ENCODE measurements at places on chromosomes 7 and 10.

GRCh38 chr10:64535131-64535867 is 1014.1 kb downstream of the REEP3 start:
- no peak for DNase-seq

- peak; percentile 43 for DNase-seq
These were observed 3.8 kb upstream of the ADAMTS14 start for GRCh38 chr10:70668454-70668970.

DNA sequence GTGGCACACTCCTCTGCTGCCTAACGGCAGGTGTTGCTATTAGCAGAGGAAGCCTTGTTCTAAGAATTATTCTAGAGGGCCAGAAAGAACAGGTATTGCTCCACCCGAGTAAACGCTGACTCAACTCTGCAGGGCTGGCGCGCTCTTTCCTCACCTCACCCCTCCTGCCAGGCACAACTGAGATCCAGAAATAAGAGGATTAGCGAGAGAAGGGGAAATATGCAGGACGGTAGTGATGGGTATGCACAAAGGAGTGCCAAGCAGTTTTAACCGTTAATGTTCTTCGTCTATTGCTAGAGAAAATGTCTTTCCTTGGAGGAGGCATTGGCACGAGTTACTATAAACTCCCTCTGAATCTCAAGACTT is 369 bp upstream of the SCIN start:
- DNase-seq, result no peak

GRCh38 chr10:11204351-11204942 is 186.8 kb downstream of the CELF2 start:
- DNase-seq, result peak; percentile 27

DNA sequence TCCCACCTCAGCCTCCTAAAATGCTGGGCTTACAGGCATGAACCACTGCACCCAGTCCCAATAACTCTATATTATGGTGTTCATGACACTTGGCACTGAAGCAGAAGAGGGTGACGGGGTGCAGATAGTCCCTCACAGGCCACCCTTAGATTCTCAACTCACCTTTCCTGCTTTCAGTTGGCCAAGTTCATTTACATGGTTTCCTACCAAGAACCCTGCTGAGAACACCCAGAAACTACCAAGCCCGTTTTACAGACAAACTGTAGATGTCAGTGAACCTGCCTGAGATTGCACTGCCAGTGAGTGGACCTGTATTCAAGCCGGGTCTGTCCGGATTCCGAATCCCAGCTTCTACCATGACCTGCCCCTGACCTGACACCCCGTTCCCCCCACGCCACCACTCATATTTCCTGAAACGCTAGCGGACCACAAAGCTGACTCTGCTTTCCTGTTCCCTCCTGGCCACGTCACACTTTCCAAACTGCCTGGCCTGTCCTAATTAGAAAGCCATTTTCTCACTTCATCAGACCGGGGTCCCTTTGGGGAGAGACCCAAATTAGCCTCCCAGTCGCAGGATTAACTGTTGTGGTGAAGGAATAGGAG is 17.3 kb downstream of the GRID2IP start:
- no peak for DNase-seq

DNA sequence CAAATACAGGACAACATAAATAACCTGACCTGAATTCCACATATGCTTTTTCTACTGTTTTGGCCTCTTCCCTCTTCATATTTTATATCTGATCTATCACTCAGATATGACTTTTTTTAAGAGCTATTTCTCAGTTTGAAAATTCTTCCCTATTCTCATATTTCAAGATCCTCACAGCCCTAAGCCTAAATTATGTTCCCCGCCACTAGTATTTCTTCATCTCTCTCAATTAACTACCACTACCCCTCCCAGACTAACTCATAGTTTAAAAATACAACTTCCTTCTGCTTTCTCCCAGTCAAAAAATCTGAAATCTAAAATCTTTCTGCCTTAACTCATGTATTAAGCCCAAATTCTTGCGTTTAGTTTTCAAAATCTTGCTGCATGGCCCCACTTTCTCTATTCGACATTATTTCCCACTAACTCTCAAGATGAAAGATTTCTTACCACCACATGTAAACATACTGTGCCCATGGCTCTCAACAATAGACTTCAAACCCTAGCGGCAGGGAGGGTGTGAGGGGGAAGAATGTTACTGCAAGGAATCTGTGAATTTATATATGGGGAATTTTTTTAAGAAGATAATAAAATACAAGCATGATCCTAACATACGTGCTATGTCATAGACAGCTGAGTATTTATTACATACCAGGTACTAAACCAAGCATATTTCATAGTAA is 64.6 kb downstream of the TFEC start:
- DNase-seq, result no peak

DNA sequence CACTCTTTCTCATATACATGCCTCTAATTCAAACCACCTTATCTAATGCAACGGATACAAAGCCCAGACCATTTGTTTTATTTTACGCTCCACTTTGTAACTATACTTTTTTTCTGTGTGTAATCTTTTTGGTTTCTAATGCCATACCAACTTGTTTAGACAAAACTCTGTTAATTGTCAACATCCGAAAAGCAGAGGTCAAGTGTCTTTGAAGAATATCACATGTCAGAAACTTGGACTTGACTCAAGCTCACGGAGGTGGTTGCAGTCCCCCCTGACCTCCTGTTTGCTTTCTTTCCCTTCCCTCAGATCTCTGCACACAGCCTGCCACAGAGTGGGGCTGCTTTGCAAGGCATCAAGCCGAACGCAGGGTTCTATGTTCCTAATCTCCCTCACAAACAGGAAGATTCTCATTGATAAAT is 698.9 kb downstream of the PARD3 start:
- peak; percentile 77 for DNase-seq

DNA sequence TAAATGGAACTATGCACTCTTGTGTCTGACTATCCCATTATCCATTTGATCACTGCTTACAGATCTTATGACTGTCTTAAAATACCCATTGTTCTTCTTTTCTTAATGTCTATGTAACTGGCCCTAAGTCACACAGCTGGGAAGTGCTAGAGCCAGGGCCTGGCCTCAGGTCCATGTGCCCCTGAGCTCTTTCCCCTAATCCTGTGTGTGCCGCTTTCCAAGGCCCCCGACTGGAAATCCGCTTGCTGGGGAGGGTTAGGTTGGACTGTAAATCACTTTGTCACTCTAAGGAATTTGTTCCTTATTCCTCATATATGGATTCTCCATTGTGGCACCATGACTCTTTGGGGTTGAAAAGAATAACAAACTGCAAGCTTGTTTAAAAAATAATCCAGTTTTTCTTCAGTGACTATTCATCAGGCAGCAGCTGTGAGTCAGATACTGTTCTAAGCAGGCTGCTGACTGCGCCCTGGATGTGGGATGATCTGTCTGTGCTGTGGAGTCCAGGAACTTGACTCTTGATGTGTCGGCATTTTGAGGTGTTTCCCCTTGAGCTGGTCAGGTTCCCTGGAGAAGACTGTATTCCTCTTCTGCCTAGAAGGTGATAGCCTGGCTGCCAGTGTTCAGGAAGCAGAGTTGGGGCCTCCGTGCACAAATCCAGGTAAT is 236.3 kb downstream of the SDK1 start:
- DNase-seq, result peak; percentile 53

DNA sequence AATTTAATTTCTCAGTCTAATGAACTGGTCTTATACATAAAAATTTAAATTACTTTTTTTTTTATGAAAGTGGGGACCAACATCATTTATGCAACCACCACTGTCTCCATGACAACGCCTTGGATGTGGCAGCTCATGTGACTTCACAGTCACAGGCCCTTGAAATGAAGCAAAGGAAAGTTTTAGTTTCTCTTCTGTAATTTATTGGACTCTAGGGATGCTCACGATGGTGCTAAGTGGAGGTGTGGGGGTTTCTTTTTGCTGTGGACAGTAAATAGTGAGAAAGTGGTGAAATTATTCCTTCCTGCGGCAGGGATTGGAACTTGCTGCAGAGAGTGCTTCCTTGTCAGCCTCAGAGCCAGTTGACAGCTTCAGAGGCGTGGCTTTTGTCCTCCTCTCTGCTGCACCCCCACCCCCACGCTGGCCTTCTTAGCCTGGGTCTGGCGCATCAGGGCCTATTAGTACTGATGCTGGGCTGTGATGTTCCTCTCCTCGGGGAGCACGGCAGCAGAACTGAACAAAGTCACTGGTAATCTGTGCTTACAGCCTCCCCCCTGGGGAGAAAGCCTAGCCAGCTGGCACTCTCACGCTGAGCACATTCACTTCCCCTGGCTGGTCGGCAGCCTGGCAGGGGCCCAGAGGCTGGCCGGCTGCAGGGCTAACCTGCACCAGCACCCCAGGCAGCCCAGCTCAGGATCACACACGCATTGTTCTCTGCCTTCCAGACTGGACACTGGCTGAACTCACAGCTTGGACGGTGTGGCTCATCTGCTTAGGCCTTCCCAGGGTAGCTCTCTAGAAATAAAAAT is 517.5 kb upstream of the GALNT17 start:
- DNase-seq, result peak; percentile 43

DNA sequence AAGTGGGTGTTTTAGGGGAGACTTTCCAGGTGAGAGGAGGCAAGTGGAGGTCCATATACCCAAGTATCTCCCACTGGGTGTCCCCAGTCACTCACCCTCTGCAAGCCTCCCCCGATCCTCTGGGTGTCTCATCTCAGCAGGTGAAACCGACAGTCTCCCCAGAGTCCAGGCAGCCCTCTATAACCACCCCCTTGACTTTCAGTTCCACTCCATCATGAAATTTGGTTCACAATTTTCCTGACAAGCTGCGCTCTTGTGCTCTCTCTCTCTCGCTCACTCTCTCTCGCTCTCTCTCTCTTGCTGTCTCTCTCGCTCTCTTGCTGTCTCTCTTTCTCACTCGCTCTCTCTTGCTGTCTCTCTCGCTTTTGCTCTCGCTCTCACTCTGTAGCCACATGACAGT is 8.1 kb upstream of the RABGEF1 start:
- DNase-seq, result no peak

DNA sequence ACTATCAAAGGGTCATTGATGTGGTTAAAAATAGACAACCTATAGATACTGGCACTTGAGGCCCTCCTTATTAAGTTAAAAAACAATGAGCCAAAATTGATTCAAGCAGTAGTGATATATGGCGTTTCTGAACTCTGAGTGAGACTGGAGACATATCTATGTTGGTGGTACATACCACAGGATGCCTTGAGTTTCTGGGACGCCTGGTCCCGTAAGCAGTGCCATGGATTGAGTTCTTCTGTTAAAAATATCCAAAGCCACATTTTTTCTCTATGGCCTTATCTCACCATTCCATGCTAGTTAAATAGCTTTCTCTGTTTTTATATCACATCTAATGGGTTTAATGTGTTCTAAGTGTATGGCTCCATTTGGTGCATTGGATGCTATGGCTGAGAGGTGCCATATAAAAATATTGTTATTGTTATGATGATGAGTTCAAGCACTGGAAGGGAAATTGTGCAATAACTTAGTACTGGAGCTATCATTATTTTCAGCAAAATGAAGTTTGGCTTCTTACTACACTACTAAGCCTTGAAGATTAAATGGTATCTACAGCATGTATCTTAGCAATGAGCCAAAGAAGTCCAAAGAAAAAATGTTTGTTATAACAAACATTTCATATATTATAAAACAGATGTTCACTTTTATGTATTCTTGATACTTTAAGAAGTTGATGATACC is 713.9 kb downstream of the SUGCT start:
- no peak for DNase-seq

GRCh38 chr10:130045091-130045652 is 65.5 kb downstream of the C10orf143 start:
- no peak for DNase-seq

DNA sequence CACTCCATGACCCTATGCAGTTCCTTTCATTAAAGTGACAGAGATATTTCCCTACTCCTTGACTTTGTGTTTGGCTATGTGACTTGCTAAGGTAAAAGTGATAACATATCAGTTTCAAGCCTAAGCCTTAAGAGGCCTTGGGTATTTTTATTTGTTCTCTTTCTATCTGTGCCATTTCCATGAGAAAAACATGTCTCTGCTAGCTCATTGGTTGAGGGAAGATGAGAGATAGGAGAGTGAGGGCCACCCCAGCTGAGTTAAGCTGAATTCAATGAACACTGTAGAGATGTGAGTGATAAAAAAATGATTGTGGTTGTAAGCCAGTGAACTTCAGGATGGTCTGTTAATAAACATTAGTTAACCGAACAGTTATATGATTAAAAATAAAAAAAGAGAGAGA is 13.4 kb downstream of the TASOR2 start:
- DNase-seq, result no peak

Data from choroid plexus epithelial cell (primary cell).